ENCODE measurements at places on chromosomes 1 and 21.
A peak's percentile ranks its signal among the peaks of the same experiment; 100 is the strongest.

- DNase-seq, result no peak
Measured at GRCh38 chr1:202045705-202046104, 35.3 kb downstream of the ELF3 start.

- no peak for DNase-seq
Measured at GRCh38 chr1:94000510-94001282, 91.5 kb upstream of the GCLM start.

- DNase-seq, result no peak
Measured at GRCh38 chr1:5239911-5240310, 585.5 kb downstream of the AJAP1 start.

- DNase-seq, result peak; percentile 40
Measured at GRCh38 chr21:15050568-15051377, 14.0 kb downstream of the NRIP1 start.

- no peak for DNase-seq
Measured at GRCh38 chr1:231515748-231516147, 12.7 kb upstream of the TSNAX start.

DNA sequence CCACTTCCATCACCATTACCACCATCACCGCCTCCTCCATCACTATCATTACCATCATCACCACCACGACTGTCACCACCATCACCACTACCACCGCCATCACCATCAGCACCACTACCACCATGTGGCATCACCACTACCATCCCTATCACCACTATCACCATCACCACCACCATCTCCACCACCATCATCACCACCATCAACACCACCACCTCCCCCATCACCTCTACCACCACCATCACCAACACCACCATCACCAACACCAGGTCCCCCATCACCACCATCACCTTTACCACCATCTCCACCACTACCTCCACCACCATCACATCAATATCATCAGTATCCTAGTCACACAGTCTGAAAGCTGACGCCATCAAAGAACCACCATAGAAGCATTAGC is 39.9 kb upstream of the RIPK4 start:
- DNase-seq, result no peak

- no peak for DNase-seq
Measured at GRCh38 chr1:1026599-1027413, 6.9 kb downstream of the AGRN start.

GRCh38 chr1:161989786-161990185 is 33.9 kb downstream of the OLFML2B start:
- no peak for DNase-seq

GRCh38 chr1:27045973-27046558 is 33.4 kb upstream of the TENT5B start:
- peak; percentile 66 for DNase-seq

DNA sequence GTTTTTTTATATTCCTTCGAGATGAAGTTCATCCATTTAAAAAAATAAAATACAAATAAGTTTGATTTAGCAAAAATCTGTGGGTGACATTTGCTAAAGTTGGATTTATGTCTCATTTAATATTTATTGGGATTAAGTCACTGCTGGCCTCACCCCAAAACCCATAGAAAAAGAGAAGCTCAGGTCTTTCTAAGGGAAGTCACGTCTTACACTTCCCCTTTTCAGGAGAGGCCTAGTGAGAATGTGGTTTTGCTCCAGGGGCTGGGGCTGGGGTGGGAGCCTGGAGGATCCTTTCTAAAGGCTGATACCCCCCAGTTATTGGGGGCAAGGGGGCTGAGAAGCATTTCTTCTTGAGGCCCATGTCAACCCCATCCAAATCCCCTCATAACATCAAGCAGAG is 300.3 kb downstream of the DSCAM start:
- DNase-seq, result no peak

DNA sequence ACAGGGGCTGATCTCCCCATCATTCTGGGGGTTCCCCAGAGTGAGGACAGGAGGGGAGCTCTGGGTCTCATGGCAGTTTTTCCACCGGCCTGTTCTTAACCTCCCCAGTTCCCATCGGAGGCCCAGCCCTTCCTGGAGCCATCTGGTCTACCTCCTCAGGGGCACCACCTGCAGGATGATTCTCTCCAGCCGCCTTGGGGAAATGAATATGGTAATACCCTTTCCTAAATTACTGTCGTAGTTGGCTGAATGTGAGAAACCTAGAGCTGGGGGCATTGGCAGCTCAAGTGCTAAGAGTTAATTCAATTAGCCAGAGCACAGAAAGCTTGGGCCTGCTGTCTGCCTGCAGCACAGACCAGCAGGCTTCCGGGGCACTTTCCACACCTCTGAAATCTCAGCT is 64.9 kb downstream of the TAS1R2 start:
- DNase-seq, result no peak

- no peak for DNase-seq
Measured at GRCh38 chr21:35617491-35617890, 442.8 kb downstream of the SETD4 start.

GRCh38 chr1:64581135-64581842 is 111.4 kb downstream of the CACHD1 start:
- no peak for DNase-seq

DNA sequence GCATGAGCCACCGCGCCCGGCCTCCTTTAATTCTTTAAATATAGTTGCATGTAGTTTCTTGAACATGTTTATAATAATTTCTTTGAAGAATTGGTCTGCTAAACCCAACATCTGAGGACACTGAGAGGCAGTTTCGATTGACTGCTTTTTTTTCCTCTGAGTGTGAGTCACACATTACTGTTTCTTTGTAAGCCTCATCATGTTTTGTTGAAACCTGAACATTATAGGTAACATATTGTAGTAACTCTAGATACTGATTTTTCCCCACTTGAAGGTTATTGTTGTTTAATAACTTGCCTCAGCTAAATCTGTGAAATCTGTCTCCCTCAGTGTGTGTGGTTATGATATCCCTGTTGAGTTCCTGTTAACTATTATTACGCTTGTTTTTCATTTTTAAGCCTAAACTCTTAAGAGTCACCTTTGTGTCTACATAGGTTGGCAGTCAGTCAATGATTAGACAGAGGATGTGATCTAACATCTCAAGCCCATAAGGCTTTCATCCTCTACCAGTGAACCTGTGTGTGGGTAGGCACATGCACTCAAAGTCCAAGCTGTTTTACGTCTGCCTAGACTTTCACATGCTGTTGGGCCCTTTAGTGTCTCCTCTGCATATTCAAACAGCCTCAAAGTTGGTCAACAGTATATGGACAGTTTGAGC is 155.5 kb downstream of the KCNH1 start:
- no peak for DNase-seq

DNA sequence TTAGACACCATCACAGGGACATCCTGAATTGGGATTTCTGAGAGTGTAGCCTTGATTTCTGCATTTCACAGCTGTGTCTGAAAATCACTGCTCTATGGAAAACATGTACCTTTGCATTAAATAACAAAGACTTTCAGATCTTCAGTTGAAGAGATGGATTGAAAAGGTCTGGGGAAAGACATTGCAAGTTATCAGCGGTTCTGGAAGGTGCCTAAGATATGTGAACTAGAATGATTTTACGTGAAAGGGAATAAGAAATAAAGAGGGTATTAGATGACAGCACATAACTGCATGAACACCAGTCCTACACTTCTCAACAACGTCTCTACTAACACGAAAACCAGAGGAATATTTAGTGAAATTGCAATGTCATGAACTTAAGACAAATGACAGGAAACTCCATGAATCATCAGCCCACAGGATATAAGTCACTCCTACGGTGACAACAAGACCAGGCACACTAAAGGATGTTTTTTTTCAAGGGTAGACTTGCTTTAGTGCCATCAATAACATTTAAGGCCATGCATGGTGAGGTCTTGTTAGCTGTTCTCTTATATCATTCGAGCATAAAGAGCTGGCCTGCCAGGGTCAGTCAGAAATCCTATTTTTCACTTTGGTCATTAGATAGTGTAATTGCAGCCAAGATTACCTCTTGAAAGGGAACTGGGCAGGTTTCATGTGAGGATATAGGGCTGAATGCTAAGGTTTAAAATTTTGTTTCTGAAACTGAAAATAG is 283.1 kb downstream of the GRIK1 start:
- DNase-seq, result no peak

GRCh38 chr1:165623624-165624023 is 7.4 kb upstream of the MGST3 start:
- DNase-seq, result no peak

DNA sequence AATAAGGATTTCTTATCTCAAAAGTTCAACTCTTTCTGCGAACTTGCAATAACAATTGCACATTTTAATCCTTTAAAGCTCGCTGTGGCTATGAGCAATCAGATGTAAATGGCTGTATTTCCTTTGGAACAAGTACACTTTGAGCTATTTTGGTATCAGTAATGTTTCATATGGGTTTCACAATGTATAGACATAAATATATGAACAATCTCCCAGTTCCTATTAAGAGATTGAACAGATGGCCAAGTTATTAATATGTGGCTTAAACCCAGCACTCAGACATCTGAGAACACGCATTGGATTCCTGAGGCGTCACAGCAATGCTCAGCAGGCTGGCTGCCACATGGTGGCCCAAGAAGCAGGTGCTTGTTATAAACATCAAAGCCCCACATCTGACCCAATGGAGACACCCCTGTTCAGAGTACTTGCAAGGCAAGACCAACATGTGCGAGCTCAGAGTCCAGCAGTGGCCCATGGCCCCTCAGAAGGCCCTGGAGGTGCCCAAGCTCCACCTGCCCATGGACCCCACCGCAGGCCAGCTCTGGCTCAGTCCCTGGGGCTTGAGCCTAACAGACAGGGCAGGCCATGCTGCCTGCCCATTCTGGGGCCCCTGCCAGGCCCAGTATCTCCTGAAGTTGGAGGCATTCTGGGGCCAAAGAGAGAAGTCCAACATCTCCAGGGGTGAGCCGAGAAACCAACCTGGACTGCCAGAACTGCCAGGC is 23.7 kb downstream of the PSMG1 start:
- no peak for DNase-seq

- no peak for DNase-seq
Measured at GRCh38 chr1:71270394-71270915, 189.6 kb upstream of the ZRANB2 start.

DNA sequence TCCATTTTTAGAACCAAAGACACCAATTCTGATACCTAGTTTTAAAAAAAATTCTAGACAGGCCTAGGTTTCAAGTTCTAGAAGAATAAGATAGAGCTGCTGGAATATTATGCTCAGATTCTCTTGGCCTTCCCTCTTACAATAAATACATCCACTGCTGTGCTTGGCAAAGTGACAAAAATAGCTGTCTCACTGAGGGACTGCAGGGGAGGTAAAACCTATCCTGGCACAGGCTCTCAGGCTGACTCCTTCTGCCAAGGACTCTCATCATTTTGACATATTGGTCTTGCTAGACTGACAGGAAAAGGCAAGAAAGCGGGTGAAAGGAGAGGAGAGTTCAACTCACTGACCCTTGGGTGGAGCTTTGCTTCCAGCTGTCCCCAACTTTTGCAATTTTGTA is 197.0 kb upstream of the LHX8 start:
- no peak for DNase-seq

GRCh38 chr1:225329041-225329440 is 98.8 kb downstream of the LBR start:
- no peak for DNase-seq

GRCh38 chr21:39082656-39083376 is 100.4 kb downstream of the PSMG1 start:
- DNase-seq, result no peak

GRCh38 chr1:214004014-214004413 is 16.2 kb downstream of the PROX1 start:
- no peak for DNase-seq

GRCh38 chr1:89285745-89286380 is 13.2 kb upstream of the GBP5 start:
- DNase-seq, result no peak

DNA sequence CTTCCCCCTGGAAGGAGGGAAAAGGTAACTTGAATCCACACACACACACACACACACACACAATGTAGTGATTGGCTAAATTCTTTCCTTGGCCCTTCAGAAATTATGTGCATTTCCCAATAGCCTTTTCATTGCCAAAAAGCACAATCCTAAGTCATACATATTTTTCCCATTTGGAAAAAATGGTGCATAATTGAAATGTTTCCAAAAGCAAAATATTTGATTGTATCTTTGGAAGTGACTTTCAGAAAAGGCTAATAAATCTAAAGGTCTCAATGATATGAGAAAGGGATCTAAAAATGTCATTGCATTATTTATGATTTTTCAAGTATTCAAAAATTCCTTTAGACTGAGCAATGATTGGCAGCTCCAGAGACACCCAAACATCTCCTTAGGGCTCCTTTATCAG is 43.5 kb upstream of the NEK7 start:
- DNase-seq, result no peak

- DNase-seq, result no peak
Measured at GRCh38 chr1:66439031-66439740, 94.8 kb upstream of the SGIP1 start.

- DNase-seq, result no peak
Measured at GRCh38 chr1:38238294-38238693, 191.7 kb upstream of the POU3F1 start.

GRCh38 chr1:17055801-17056200 is 2.0 kb upstream of the SDHB start:
- DNase-seq, result no peak

- DNase-seq, result no peak
Measured at GRCh38 chr1:15238789-15239188, 8.2 kb upstream of the FHAD1 start.

GRCh38 chr1:234927312-234927970 is 201.2 kb downstream of the TOMM20 start:
- no peak for DNase-seq

DNA sequence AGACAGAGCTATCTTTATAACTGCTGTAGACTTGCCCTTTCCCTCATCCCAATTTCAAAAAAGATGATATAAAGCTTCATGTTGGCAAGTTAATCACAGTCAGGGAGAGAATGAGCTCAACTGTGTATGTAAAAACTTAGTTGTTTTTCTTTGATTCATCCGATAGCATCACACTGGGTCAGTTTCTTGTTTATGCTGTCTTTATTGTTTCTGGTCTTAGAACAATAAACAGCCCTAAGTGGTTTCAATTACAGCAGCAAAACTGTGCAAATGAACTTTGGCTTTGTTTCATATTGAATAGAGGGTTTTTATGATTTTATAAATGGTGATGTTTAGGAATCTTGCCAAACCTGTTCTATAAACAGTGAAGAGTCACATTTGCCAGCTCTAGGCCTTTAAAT is 423.8 kb upstream of the CXADR start:
- no peak for DNase-seq

- DNase-seq, result no peak
Measured at GRCh38 chr1:229298420-229298819, 27.5 kb downstream of the RAB4A start.

- no peak for DNase-seq
Measured at GRCh38 chr1:228087771-228088251, 5.3 kb downstream of the ARF1 start.

- DNase-seq, result no peak
Measured at GRCh38 chr1:230270559-230271281, 155.4 kb downstream of the PGBD5 start.

GRCh38 chr1:180261524-180262155 is 31.6 kb downstream of the LHX4 start:
- no peak for DNase-seq

- no peak for DNase-seq
Measured at GRCh38 chr1:92323473-92324453, 24.9 kb downstream of the RPAP2 start.

GRCh38 chr1:152859696-152860095 is at the start of gene LCE7A:
Gene LCE7A (plus strand): TSS chr1:152859996. CDS start chr1:152860698, 702 bp downstream.
- DNase-seq, result no peak

GRCh38 chr1:32989160-32990050 is 24.8 kb upstream of the RNF19B start:
- no peak for DNase-seq

GRCh38 chr1:167722870-167723251 is 1.1 kb downstream of the MPZL1 start:
- DNase-seq, result no peak

GRCh38 chr1:84344286-84344685 is 42.8 kb downstream of the SAMD13 start:
- no peak for DNase-seq

GRCh38 chr1:183039985-183040447 is 16.8 kb downstream of the LAMC1 start:
- no peak for DNase-seq

Data from DND-41 (cell line).